ENCODE measurements at places on chromosomes 12 and 14. TPM values are rescaled to one million over a fixed set of nuclear protein-coding genes. Genes with fewer than 3 reads are reported as not detected.

- no peak for DNase-seq
These were observed 1.5 kb downstream of the RASAL1 start for GRCh38 chr12:113134071-113134470.

- DNase-seq, result no peak
These were observed 120.7 kb downstream of the CRACR2A start for GRCh38 chr12:3632256-3632655.

Gene STXBP6
- not detected for total RNA-seq

DNA sequence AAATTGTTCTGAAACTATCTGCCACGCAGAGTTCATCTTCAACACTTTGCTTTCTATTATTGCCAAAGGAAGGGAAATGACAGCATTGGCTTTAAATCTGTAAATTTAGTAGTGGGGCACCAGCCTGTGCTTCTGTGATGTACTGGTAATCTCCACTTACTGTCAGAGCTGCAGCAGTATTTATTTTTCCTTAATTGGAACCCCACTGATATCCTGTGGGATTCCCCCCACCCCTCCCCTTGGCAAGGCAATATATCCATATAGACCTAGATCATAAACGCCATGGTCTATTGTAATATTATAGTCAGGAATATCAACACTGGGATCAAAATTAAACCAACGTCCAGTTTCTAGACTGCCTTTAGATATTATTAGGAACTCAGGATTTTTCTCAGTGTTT is 96.7 kb downstream of the RMST start:
- no peak for DNase-seq

Gene P2RX4
- 57.5 TPM for total RNA-seq

GRCh38 chr12:68422956-68423574 is 90.9 kb upstream of the MDM1 start:
- no peak for DNase-seq

GRCh38 chr12:119692997-119693396 is 25.1 kb downstream of the PRKAB1 start:
- DNase-seq, result no peak

- no peak for DNase-seq
These were observed 75.2 kb upstream of the RPH3A start for GRCh38 chr12:112716099-112717093.

Measured in activated CD4-positive, alpha-beta memory T cell treated with anti-CD3 and anti-CD28 coated beads for 36 hours (primary cell).